Naive thymus-derived CD4-positive, alpha-beta T cell (primary cell): ENCODE measurements at places on chromosomes 2 and 18. TPM values are rescaled to one million over a fixed set of nuclear protein-coding genes. Genes with fewer than 3 reads are reported as not detected.

CD28 gene
- total RNA-seq, result 212 TPM

CDCA7 gene
- 0.85 TPM for total RNA-seq

ACOXL gene
- not detected for total RNA-seq

SFT2D3 gene
- total RNA-seq, result 6.0 TPM in 2 replicates

RGPD4 gene
- total RNA-seq, result 0.11 TPM

ABCA12 gene
- total RNA-seq, result not detected

USP37 gene
- total RNA-seq, result 24.6 TPM

MOGAT1 gene
- total RNA-seq, result not detected

- peak; percentile 5 for DNase-seq
Observed at GRCh38 chr2:155368934-155369333, 670.4 kb downstream of the KCNJ3 start.

DNA sequence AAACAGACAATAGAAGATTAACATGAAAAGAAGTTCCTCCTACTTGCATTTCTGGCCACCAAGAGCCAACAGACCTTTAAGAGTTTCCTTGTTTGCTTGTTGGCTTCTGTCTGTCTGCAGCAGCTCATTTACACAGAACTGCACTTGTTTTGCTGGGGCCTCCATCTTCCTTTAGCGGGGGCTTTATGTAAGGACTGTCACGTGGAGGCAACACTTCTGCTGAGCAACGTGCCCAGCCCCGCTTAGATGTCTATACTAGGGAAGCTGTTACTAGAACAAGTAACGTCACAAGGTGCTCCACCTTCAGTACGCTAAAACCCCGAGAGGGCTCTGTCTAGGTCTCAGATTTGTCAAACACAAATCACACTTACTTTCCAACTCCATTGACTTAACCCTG lies 104.3 kb upstream of the PXDN start:
- no peak for DNase-seq

DNA sequence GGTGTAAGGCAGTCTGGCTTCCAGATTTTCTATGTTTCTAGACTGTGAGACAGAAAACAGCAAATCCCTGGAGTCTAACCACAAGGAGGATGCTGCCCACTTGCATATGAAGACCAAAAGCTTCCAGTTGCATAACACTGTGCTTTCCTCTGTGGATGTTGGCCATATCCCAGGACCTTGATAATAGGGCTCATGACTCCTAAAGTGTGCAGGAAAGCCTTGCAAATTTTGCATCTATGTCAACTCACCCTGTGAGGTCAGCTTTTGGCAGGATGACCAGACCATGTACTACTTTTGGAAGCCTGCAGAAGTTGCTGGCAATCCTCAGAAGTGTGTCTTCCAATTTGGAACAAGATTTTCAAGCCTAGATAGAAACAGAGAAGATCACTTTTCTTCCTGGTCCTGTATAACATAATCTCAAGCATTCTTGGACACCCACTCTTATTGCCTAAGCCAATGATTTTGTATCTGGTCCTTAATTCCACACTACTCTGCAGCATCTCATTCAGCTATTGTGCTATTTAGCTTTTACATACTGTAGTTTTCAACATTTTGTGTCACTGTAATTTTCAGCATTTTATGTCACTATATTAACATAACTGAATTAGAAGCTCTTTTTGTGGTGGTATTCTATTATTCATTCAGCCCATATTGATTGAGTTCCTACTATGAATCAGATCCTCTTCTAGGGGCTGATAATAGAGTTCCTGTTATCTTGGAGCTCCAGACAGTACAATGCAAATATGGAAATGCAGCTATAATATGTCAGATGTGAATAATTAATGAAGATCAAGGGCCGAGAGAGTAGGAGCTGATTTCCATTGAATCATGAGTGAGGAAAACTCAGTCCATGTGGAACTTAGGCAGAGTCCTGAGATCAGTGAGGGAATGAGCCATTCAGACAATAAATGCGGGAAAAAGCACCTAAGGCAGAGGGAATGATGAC lies 85.3 kb upstream of the RAB27B start:
- DNase-seq, result no peak

- DNase-seq, result no peak
Observed at GRCh38 chr2:75403991-75404428, 156.7 kb downstream of the EVA1A start.

DNA sequence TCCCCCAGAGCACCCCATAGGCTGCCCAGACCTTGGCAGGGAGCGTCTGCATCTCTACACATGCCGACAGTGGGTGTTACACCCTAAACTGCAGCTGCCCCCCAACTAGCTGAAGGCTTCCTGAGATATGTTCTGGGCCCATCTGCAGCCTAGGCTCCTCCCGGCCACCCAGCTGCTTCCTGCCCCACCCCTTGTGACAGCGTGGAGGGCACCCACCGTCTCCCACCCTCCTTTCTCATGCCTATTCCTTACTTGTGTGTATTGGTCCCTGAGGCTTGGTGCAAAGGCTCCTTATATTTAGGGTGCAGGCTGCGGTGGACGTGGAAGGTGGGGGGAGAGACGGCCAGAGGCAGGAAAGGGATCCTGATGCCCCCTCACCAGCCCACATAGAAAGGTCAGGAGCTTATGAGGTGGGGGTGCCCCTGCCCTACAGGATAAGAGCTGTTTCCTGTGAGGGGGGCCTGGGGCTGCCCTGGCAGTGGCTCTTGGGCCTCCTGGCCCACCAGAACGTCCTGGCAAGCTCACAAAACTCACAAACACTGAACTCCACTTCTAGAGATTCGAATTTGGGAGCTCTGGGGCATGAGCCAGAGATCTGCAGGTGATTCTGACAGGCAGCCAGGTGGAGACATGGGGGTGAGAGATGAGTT lies 7.3 kb upstream of the PROM2 start:
- no peak for DNase-seq

- no peak for DNase-seq
Observed at GRCh38 chr2:47697000-47697601, 85.8 kb upstream of the MSH6 start.

GRCh38 chr2:197883354-197884032 lies 79.1 kb downstream of the PLCL1 start:
- no peak for DNase-seq

GRCh38 chr2:24052951-24053350 lies 3.4 kb downstream of the FKBP1B start:
- DNase-seq, result no peak

- DNase-seq, result no peak
Observed at GRCh38 chr2:229154381-229154780, 116.7 kb downstream of the PID1 start.

- DNase-seq, result no peak
Observed at GRCh38 chr2:230694241-230694640, 18.4 kb upstream of the CAB39 start.

DNA sequence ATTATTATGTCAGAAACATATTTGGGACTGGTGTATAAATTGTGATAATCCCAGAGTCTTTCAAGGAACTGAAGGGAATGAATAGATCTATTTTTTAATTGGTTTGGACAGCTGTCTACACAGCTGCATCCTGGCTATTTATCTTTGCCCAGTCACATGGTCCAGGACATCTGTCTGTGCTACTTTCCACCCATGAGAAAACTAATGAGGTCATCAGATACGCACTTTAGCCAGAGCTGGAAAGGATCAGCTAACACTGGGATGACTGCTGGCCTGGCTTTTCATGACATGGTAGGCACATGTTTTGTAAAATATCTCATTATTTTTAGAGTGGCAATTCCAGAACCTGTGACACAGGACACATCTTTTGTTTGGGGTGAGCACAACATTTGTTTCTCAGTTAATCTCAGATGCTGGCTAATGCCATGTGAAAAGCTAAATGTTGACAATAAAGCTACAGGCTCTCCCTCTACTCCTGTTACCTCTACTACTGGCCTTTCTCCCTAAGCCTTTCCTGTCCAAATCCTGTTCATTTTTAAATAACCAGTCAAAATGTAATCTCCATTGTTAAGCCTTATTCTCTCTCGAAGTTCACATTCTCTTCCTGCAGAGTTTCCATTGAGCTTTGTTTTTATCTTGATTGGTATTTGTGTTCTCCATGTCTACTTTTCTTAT lies 500.7 kb downstream of the RIT2 start:
- no peak for DNase-seq

GRCh38 chr2:188940171-188940570 lies 34.0 kb upstream of the COL3A1 start:
- DNase-seq, result no peak

GRCh38 chr2:12005886-12006681 lies 259.7 kb downstream of the LPIN1 start:
- DNase-seq, result peak; percentile 62

- no peak for DNase-seq
Observed at GRCh38 chr18:44733069-44733753, 52.5 kb downstream of the SETBP1 start.

- DNase-seq, result peak; percentile 32
Observed at GRCh38 chr2:6896930-6897759, 19.6 kb downstream of the RSAD2 start.

DNA sequence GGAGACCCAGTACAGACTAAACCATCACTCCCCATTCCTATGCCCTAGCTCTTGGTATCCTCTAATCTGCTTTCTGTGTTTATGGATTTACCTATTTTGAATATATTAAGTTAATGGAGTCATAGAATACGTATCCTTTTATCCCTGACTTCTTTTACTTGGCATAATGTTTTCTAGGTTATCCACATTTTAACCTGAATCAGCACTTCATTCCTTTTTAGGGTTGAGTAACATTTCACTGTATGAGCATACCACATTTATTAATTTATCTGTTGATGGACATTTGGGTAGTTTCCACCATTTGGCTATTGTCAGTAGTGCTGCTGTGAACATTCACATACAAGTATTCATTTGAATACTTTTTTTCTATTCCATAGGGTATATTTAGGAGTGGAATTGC lies 157.3 kb upstream of the CTNNA2 start:
- DNase-seq, result no peak

DNA sequence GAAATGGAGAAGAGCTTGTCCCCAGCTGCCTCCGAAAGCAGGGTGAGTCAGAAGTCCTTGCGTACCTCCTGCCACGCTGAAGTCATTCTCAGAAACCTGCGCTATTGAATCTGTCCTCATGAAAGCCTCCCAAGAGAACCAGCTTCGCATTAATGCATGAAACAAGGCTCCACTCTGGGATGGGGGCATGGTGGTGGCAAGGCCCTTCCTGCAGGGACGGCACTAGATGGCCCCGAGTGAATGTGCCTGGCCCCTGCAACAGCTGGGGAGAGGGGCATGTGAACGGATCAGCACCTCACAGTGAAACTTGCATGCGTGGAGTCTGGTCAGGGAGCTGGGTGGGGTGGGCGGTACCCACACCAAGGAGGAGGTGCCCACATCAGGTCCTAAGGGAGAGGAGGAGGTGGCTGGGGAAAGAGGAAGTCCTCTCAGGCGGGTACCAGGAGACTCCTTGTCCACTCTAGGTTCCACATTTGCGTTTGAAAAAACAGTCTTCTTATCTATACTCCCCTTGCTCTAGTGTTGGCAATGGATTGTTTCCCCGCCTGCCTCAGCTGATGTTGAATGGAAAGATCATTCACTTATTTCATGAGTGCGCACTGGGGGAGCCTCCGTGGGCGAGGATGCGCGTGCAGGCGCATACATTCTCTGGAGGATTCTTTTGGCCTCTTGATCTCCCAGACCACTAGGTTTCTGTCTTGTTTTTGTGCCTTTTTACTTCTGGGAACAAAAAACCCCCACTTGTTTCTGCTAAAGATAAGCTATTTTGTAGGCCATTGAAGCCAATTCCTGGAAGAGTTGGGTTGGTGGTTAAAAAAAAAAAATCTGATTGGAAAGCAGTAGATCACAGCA lies 104.7 kb downstream of the KLHL29 start:
- DNase-seq, result no peak

DNA sequence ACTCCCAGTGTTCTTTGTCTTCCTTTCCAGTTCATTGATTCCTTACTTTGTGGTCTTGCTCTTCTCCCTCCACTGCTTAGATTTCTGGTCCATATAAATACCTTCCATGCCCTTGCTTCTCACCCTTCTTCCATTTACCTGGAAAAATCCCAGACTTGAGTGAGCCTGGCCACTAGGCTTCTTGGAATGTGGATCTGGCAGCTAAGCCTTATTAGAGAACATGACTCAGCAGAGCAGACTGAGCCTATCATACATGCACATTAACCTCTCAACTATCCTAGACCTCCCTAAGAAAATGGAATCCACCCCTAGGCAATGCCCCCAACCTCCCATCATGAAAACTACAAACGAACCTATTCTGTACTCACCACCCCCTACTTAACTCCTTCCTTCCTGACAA lies 127.7 kb downstream of the RHBDD1 start:
- no peak for DNase-seq

- DNase-seq, result no peak
Observed at GRCh38 chr2:172095905-172096625, 6.6 kb downstream of the DLX2 start.

DNA sequence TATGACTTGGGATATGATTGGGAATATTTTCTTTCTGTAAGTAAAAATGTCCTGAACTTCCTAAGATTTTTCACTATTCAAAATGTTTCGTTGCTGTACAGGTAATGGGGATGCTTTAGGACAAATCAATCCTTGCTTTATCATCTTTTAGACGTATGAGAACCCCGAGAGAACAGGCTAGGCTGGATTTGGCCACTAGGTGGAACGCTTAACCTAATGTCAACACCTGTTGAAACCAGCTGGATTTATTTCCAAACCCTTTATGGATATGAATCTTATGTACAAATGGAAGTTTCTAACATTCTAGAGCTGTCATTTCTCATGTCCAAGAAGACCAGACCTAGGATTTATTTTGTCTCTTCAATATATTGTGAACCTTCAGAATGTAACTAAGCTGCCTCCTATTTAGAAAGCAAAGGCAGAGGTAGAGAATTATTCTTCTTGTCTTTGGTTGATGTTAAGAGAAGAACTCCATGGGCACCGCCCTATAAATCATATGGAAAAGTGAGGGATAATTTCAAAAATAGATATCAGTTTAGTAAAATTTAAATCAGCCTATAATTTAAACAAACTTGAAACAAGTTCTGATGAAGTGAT lies 96.7 kb downstream of the PMAIP1 start:
- DNase-seq, result no peak

- no peak for DNase-seq
Observed at GRCh38 chr2:237600205-237600846, 9.8 kb upstream of the RAB17 start.

DNA sequence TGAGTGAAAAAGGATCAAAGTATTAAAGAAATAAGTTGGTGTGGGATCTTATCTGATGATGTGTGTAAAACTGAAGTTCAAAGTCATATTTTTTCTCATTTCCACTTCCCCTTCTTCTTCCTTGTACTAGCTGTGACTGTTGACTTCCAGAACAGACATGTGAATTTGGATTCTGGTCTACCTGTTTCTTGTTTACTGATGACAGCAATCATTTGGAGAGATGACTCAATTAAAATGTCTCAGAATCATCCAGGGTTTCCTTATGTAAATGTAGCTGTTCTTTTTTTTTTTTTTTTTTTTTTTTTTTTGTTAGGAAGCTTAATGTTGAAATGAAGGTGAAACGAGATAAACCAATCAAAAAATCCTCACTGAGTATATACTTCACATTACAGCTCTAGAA lies 819.9 kb upstream of the PIK3C3 start:
- no peak for DNase-seq

DNA sequence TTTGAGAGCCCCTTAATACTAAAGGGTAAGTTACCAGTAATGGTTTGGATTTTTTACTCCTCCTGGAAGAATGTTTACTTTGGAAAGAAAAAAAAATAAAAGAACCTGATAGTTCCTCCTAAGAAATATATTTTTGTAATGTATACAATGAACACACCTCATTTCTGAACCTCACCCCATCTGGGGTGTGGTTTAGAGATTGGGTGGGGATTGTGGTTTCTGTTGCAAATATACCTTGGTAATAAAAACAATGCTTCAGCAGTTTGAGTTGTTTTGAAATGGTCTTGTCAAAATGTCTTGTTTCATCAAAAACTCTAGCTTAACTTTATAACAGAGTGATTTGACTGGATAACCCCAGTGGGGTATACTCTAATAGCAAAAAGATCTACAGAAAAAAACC lies 448.9 kb upstream of the MEIS1 start:
- DNase-seq, result no peak

- DNase-seq, result no peak
Observed at GRCh38 chr18:10524507-10525370, 1.1 kb upstream of the NAPG start.
